Stimulated activated CD8-positive, alpha-beta memory T cell treated with anti-CD3 and anti-CD28 coated beads, Interleukin-2, amount 100 ng/mL, for 1 hour (primary cell): ENCODE measurements at places on chromosomes 4 and X.
A peak's percentile ranks its signal among the peaks of the same experiment; 100 is the strongest.

- DNase-seq = no peak
Measured at GRCh38 chr4:17687237-17687857, 72.9 kb downstream of the MED28 start.

DNA sequence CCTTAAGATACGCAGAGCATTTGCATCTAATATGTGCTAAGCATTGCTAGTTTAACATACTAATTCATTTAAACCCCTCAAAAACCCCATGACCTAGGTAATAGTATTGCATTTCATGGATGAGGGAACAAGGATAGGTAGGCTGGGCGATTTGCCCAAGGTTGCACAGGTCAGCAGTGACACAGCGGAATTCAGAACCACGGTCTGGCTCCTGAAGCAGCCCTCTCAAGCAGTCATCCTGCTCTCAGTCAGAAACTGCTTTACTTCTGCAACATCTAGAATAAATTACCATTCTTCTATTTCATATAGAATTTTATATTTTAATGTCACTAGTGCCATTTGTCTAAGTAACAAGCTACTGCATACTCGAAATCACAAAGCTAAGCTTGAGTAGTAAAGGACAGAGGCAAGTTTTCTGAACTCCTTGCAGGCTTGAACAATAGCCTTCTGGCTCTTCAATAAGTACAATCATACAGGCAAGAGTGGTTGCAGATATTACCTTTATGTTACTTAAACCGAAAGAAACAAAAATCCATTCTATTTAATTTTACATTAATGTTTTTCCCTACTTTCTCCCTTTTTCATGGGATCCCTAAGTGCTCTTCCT is 555 bp upstream of the SPP1 start:
- DNase-seq = no peak

- DNase-seq = no peak
Measured at GRCh38 chr4:26648260-26648659, 64.4 kb downstream of the TBC1D19 start.

GRCh38 chr4:742742-743311 is 37.2 kb downstream of the PCGF3 start:
- peak; percentile 63 for DNase-seq

DNA sequence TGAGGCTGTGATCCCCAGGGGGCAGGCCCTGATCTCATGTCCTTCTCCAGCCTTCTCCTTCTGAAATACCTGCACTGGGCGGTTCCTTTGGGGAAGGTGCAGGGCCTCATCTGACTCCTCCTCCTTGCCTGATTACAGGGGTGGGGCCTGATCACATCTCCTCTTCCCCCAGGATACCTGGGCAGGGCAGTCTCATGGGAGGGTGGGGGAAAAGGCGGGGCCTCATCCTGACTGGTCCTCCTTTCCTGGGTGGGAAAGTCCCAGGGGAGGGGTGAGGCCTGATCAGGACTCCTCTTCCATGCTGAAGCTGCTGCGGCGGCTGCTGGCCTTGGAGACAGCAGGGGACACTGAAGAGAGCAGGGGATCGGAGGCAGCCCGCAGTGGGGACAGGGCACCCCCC is 13.3 kb downstream of the TFE3 start:
- DNase-seq = no peak

- DNase-seq = no peak
Measured at GRCh38 chrX:115330498-115331168, 41.1 kb downstream of the LUZP4 start.

- DNase-seq = no peak
Measured at GRCh38 chrX:8822002-8822401, 20.8 kb upstream of the FAM9A start.

GRCh38 chrX:30620980-30621618 is 32.1 kb upstream of the GK start:
- DNase-seq = no peak
